Muscle of back (tissue), 13 donors: ENCODE measurements at places on chromosomes 1 and 21. TPM values are rescaled to one million over a fixed set of nuclear protein-coding genes. Genes with fewer than 3 reads are reported as not detected.

OVAAL gene
- polyA plus RNA-seq: not detected

SH3BGR gene
- polyA plus RNA-seq: 215 TPM

LGR6 gene
- polyA plus RNA-seq: 0.51 TPM

OR2T29 gene
- not detected for polyA plus RNA-seq

MX2 gene
- polyA plus RNA-seq: 1.4 TPM

PPFIA4 gene
- polyA plus RNA-seq: 43.7 TPM

MAP1LC3C gene
- polyA plus RNA-seq: 29.5 TPM

FCMR gene
- 0.88 TPM for polyA plus RNA-seq

OLFML3 gene
- 115 TPM for polyA plus RNA-seq

TSPAN2 gene
- polyA plus RNA-seq: 17.9 TPM

CAPZA1 gene
- polyA plus RNA-seq: 78.0 TPM

ANKRD45 gene
- polyA plus RNA-seq: 0.38 TPM

FUBP1 gene
- polyA plus RNA-seq: 157 TPM

RNU1-1 gene
- not detected for polyA plus RNA-seq

ZSWIM5 gene
- 0.50 TPM for polyA plus RNA-seq

TNFRSF8 gene
- polyA plus RNA-seq: 0.13 TPM

CD164L2 gene
- polyA plus RNA-seq: not detected

ZSCAN20 gene
- 2.2 TPM for polyA plus RNA-seq

AMIGO1 gene
- 9.3 TPM for polyA plus RNA-seq

CFHR5 gene
- polyA plus RNA-seq: not detected

NHLH2 gene
- not detected for polyA plus RNA-seq

ATP6V1G3 gene
- not detected for polyA plus RNA-seq

KCNJ9 gene
- 0.13 TPM for polyA plus RNA-seq

UMODL1 gene
- polyA plus RNA-seq: not detected

IPP gene
- polyA plus RNA-seq: 20.2 TPM

CGN gene
- polyA plus RNA-seq: 0.56 TPM

SYDE2 gene
- 8.2 TPM for polyA plus RNA-seq

AGT gene
- 12.6 TPM for polyA plus RNA-seq
